ENCODE measurements at places on chromosomes 6 and 20.

- DNase-seq = no peak
Observed at GRCh38 chr6:47278545-47278944, 31.2 kb downstream of the TNFRSF21 start.

DNA sequence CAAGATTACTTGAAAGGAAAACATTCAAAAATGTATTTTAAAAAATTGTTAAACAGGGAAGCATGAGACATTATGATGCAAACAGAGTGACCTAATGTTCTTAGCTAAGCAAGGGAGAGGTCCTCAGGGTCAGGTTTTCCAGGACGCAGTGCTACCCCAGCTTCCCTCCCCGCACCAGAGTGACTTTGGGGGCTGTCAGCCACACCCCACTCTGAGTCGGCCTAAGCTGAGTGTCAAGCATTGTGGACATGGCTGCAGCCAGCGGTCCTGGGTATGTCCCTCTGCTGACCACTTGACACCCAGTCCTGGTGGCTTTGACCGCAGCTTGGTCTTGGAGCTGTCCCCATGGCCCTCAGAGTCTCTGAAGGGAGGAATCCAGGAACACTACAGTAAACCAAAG lies 54.9 kb upstream of the CD93 start:
- DNase-seq = no peak

- DNase-seq = no peak
Observed at GRCh38 chr6:77430504-77430903, 32.8 kb downstream of the HTR1B start.

- no peak for DNase-seq
Observed at GRCh38 chr6:150511313-150511712, 88.4 kb upstream of the PLEKHG1 start.

GRCh38 chr6:36142971-36143838 lies 12.9 kb downstream of the MAPK13 start:
- no peak for DNase-seq

- peak; percentile 85 for DNase-seq
Observed at GRCh38 chr6:149233056-149233715, 84.3 kb upstream of the TAB2 start.
